Activated CD4-positive, CD25-positive, alpha-beta regulatory T cell treated with anti-CD3 and anti-CD28 coated beads, Interleukin-2, amount 50 U/mL, for 72 hours (primary cell): ENCODE measurements at places on chromosomes 11 and 22.

- DNase-seq, result no peak
Observed at GRCh38 chr11:64814712-64815187, 4.4 kb upstream of the MEN1 start.

- DNase-seq, result no peak
Observed at GRCh38 chr11:111598148-111598547, 4.1 kb upstream of the SIK2 start.

DNA sequence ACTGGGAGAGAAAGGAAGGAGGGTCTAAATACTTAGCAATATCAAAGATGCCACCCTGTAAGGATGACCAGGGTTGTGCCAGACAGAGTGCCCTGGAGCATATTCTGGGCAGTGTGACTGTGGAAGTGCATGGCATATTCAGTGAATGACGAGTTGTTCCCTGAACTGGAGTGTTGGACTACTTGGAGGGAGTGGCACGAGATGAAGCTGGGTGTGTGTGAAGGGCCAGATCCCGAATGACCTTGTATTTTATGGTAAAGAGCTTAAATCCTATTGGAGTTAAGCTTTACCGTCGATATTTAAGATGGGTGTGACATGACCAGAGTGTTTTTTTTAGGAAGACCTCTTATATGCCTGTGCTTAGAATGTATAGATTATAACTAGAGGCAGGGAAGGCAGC is 48.8 kb downstream of the STIM1 start:
- no peak for DNase-seq

DNA sequence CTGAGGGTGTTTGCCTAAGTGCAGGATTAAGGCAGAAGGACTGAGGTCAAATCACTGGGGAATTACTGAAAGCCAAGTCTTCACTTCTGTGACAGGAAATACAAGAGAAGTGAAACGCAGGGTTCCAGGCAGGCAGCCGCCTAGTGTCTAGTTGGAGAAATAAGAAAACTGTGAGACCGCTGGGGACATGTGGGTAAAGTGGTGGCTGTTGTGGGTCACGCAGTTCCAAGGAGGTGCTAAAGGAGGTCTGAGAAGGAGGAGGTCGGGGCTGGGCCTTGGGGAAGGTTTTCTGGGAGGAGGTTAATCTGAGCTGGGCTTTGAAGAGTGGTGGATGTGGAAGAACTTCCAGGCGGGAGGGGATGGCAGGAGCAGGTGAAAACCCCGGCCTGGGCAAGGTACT is 11.2 kb downstream of the MCM5 start:
- no peak for DNase-seq

GRCh38 chr11:114615448-114616361 is 20.1 kb upstream of the NXPE4 start:
- DNase-seq, result no peak

GRCh38 chr11:69530278-69531070 is 49.0 kb downstream of the LINC01488 start:
- DNase-seq, result no peak

DNA sequence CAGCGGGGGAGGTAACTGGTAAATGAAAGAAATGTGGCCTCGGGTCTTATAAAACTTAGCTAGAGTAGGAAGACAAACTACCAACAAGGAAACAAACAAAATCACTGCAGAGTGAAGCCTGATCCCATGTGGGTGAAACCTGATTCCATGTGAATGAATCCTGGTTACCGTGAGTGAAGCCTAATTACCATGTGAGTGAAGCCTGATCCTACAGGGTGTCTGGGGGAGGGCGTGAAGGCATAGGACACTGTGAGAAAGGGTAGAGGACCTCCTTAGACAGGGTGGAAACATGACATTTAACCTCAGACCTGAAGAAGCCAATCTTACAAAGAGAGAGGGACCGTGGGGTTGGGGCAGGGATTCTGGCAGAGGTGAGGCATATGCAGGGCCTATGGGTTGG is 106.2 kb upstream of the USP47 start:
- DNase-seq, result no peak

- DNase-seq, result no peak
Observed at GRCh38 chr22:47197773-47198500, 435.5 kb downstream of the TBC1D22A start.
